ENCODE measurements at places on chromosomes 1 and 21.

DNA sequence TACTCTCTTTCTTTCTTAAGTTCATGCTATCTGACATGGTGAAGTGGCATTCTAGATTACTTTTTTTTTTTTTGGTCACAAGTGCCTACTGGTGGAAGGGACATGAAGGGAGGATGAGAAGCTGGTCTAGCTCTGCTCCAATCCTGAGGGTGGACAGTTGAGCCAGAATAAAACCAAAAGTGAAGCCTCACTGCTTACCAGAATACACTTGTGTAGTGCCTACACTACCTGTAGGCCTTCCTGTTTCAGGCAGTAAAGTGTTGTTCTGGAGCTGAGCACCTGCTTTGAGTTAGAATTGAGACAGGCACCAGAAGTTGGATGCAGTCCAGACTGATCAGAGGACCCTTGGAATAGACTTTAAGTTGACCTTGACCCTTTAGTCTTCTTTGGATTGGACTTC lies 40.4 kb upstream of the APOBEC4 start:
- DNase-seq = no peak

DNA sequence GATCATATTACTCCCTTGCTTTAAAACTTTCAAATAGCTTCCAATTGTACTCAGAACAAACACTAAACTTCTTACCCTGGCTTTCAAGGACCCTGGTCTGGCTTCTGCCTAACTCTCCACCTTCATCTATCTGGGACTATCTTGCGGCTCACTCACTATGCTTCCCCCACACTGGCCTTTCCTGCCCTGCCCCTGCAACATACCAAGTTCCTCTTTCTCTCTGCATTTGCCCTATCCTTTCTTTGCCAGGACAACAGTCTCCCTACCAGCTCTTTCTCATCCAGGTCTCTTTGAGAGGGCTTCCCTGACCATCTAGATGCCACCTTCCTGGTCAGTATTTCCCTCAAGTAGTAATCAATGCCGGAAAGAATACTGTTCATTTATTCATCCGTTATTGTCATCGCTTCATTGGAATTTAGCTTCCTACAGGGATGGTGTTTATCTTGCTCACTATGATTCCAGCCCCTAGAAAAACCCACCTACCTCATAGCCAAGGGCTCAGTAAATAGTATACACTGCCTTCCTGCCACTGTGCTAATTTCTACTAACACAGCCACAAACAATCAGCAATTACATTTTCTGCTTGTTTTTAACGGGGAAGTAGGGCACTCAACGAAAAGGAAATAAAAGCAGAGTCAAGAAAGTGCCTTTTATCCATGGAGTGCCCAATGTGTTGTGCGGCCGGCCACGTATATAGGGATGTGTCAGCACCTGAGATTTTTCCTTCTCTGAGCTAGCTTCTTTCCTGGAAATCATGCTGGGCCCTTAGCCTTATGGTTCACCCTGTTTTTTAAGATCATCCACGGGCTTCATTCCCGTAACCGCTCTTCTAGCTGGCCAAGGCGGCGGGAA lies 521 bp upstream of the CDC7 start:
- no peak for DNase-seq

DNA sequence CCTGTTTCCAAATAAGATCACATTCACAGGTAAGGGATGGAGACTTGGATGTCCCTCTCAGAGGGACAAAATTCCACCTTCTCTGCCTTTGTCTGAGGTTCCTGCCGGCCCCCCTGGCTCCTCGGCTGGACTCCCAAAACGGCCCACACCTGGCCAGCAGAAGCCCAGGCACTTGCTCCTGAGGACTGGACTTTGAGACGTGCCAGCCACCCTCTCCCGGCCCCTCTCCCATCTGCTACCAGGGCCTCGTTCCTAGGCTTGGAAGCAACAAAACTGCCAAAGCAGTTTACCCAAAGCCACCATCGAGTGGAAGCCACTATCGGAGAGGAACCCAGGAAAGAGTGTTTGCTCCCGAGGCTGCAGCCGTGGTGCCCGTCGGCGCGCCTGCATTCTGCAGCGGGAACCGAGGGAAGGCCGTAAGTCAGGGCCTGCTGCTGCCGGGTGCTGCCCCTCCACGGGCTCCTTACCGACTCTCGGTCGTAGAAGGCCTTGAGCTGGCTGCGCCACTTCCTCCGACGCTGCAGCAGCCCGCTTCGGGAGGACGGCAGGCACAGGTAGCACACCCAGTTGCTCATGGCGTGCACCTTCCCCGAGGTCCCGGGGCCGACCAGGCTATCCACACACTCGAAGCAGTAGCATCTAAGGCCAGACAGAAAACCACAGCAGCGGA lies 3.5 kb downstream of the DNMT3L start:
- no peak for DNase-seq

- DNase-seq = no peak
These were observed 95.1 kb downstream of the KIAA0319L start for GRCh38 chr1:35461966-35462651.

- DNase-seq = peak; percentile 84
These were observed 45.6 kb downstream of the IRF2BP2 start for GRCh38 chr1:234564035-234565029.

DNA sequence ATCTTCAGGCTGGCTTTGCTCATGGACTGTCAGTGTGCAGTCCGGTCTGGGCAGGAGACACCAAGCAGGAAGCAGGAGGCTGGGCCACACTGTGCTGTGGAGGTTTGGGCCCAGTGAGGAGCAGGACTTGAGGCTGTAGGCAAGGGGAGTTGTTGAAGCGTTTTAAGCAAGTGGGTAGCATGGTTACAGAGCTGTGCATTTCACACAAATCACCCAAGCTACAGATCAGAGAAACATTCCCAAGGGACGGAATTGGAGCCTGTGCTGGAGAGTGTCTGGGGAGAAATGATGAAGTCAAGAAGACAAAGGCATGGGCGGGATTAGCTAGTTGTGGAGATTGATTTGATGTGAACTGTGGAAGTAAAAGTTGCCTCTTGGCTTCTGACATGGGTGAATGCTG lies 60.9 kb downstream of the KIF21B start:
- no peak for DNase-seq

- DNase-seq = no peak
These were observed 24.1 kb downstream of the NFYC start for GRCh38 chr1:40715491-40716059.

GRCh38 chr21:15875286-15875685 lies 145.5 kb downstream of the USP25 start:
- DNase-seq = no peak

DNA sequence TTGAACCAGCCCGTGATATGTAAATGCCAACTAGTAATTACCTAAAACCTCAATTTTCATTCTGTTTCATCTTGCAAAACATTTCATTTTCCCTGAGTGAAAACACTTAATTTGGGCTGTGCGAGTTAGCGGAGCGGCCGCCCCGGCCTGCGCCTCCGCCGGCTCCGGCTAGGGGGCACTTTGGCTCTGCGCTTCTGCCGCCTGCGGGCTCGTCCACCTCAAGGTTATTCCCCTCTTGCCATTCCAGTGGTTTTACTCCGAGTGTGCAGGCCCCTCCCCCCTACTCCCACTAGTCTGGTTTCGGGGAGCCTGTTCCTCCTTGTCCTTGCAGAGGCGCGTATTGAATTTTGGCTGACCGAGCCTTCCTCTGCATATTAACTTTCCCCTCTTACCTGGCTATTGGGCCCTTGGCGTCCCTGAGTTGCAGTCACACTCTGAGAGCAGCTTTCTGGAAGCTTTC lies 55.6 kb downstream of the PEX14 start:
- DNase-seq = peak; percentile 29

GRCh38 chr1:10686404-10687040 lies 109.9 kb downstream of the CASZ1 start:
- DNase-seq = no peak

DNA sequence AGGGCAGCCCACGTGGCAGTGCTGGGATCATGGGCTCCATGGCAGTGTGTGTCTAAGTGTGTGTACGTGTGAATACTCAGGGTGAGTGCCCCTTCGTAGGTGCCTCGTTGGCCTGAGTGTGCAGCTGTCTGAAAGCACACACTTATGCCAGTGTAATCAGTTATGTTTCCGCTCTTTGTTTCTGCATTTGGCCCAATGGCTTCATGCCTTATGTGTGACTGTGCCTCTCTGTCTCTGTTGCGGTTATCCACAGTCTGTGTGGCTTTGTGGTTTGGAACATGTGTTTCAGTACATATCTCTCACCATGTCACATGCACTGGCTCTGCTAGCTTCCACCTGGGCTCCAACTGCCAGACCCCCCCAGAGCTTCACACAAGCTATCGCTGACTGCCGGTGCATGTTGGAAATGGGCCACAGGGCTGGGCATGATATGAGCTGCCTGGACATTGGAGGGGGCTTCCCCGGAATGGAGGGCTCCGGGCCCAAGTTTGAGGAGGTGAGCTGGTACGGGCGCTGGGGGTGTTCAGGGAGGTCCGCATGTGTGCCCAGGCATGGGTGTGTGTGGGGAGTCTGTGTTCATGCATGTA lies 70.3 kb upstream of the TINAGL1 start:
- peak; percentile 87 for DNase-seq

- no peak for DNase-seq
These were observed 85.5 kb downstream of the OBSCN start for GRCh38 chr1:228293393-228293792.

GRCh38 chr1:244651956-244652622 lies 837 bp upstream of the DESI2 start:
- peak; percentile 4 for DNase-seq

GRCh38 chr1:229892515-229893117 lies 174.4 kb upstream of the GALNT2 start:
- DNase-seq = no peak

DNA sequence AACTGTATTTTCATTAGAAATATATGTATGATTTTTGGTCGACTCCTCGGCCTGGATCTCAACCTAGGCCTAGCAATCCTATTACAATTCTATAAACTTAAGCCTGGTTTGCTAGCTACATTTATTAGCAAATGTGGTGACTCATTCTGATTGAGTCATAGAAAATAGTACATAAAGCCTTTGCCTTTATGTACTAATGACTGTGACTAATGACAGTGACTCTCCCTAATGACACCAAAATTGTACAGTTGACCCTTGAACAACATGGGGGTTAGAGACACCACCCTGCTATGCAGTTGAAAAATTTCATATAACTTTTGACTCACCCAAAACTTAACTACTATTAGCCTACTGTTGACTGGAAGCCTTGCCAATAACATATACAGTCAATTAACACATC lies 78.9 kb downstream of the CLEC20A start:
- peak; percentile 61 for DNase-seq

GRCh38 chr1:22414244-22414751 lies 37.4 kb upstream of the ZBTB40 start:
- peak; percentile 4 for DNase-seq

- peak; percentile 74 for DNase-seq
These were observed 221.6 kb upstream of the VAMP3 start for GRCh38 chr1:7549277-7550161.

DNA sequence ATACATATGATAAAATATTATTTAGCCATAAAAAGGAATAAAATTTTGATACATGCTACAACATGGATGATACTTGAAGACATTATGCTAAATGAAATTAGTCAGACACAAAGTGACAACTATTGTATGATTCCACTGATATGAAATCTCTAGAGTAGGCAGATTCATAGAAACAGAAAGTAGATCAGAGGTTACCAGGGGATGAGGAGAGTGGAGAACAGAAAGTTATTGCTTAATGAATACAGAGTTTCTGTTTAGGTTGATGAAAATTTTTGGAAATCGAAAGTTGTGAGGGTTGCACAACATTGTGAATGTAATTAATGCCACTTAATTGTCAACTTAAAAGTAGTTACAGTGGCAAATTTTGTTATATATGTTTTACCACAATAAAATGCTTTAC lies 315.7 kb upstream of the USP25 start:
- no peak for DNase-seq

GRCh38 chr1:43038232-43038935 lies 79.7 kb upstream of the SLC2A1 start:
- DNase-seq = no peak

- DNase-seq = peak; percentile 61
These were observed 136.6 kb upstream of the CD34 start for GRCh38 chr1:208047476-208047934.

GRCh38 chr1:93822730-93823425 lies 56.1 kb downstream of the DNTTIP2 start:
- DNase-seq = no peak

- DNase-seq = no peak
These were observed 765 bp upstream of the S100A4 start for GRCh38 chr1:153546371-153546770.

GRCh38 chr1:197902131-197902453 lies 338 bp upstream of the C1orf53 start:
- no peak for DNase-seq

DNA sequence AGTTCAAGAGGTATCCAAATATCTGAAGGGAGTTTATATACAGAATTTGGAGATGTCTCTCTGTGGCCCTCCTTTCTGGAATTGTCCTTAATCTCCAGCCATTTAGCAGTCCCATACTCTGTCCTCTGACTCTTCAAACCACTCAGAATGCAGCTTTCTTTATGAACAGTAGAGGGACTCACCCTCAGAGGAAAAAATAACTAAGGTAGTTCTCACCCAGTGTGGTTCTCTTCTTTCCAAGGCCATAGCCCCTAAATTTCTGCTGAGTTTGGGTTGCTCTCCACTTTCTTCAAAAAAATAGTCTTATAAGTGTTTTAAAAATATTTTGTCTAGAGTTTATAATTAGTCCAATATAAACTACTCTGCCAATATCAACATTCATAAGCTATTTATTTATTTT lies 369.7 kb downstream of the MATN1 start:
- DNase-seq = peak; percentile 20

DNA sequence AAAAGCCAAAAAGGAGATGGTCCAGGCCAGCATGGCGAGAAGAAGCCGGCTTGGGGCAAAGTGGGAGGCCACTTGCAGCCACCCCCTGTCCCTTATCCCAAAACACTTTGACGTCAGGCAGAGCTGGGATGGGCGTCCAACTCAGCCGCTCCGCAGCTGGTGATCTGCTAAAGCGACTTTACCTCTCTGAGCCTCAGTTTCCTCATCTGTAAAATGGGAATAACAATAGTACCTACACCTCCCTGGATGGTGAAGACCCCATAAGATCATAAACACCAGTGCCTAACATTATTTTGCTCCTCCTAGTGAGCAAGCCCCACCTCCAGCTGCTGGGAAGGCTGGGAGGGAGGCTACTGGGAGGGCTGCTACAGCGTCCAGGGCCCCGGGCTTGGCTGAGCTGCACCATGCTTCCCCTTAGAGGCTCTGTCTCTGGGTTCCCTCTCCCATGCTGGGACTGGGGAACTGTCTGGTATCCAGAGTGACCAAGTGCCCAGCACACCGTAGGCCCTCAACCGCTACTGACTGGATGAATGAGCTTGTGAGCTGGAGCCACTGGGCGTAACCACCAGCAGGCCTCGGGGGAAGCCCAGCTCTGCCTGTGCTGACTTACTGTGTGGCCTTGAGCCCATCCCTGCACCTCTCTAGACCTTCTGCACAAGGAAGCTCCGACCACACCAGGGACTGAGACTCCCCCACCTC lies 18.3 kb downstream of the IFFO2 start:
- no peak for DNase-seq

Data from AG10803 (cell line).